ENCODE measurements at places on chromosomes 3 and 15.

GRCh38 chr15:68114840-68115239 lies 60.7 kb downstream of the PIAS1 start:
- DNase-seq = no peak

DNA sequence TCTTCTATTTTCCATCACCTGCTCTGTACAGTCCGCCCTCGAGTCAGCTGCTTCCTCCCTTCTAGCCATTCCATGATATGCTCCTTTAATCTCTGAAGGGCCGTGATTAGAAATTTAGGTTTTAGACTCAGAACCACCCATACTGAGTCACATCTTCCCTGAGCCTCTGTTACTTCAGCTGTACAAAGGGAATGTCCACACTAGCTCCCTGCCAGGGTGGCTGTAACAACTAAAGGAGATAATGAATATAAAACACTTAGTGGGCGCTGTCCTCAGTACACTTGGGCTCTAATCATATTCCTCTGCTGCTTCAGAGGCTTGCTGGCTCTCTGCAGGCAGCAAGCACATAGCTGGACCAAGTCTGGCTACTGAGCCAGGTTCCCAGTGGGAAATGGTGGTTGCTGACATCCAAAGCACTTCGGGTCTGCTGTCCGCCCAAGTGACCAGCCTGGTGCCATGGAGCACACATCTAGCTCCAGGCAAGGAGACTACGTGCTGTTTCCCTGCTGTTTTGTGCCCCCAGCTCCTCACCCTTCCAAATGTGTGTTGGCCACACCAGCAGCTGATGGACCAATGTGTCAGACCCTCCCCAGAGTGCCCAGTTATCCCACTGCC lies 901 bp upstream of the CHST14 start:
- no peak for DNase-seq

GRCh38 chr15:71103102-71103676 lies 12.1 kb upstream of the THSD4 start:
- DNase-seq = peak; percentile 53

DNA sequence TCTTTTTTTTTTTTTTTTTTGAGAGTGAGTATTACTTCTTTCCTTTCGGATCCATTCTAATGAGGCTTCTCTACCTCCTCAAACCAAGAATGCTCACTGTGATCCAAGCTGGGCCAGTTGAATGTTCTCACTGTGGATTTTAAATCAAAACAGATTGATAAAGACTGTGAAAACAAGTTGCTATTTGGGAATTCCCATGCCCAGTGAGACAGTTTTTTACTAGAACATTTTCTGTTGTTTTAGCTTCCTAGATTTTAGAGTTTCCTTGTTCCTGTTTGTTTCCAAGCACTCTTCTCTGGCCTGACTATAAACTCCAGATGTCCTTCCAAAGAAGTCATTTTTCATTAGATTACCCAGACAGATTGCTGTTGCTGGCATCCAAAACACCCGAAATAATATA lies 60.1 kb upstream of the GALNT15 start:
- DNase-seq = no peak

DNA sequence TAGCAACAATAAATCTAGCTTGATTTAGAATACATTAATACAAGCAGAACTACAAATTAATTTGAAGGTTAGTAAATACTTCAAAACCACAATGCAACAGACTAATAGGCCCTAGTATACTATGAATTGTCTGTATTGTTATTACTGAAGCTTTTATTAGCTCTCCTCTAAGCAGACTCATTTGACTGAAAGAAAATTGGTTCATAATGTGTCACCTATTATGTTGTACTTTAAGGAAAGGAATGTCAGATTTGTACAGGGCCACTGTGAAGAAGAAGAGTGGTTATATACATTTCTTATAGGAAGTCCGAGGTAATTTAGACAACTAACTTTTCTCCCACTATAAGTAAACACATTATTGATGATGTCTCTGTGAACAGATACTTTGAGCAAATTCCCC lies 954.5 kb downstream of the ZPLD1 start:
- no peak for DNase-seq

- DNase-seq = no peak
Observed at GRCh38 chr15:71538181-71538580, 272.2 kb upstream of the NR2E3 start.
